COR-L47 (cell line): ENCODE measurements at places on chromosomes 6 and 20.

DNA sequence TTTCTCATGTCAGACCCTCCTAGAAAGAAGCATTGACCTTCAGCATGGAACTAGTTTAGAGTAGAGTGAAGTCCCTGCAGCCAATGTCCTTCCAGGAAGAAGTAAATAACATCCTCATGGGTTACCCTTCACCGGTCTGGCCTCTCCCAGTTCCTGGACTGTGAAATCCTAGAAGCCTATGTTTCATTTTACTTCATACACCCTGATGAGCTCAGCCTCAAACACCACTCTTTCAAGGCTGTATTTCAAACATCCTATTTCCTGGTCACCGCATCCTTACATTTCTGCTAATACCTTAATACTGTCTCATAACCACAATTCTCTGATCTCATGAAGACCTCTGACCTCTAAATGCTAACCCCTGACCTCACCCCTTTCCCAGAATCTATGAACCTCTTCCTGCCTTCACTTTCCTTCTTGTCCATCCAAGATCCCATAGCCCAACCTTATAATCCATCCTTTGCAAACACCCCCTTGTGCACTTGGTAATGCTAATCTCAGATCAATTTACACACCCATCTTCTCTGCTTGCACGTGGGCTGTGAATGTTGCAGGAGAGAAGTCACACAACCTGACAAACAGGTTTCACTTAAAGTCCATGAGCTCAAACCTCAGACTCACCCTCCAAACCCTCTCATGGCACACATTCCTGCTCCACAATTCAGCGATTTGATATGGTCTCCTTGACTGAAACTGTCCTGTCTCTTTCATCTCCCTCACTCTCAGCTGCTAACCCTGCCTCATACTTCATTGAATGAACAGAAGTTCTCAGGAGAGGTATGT is 30.2 kb downstream of the SLC2A10 start:
- DNase-seq: no peak

- DNase-seq: no peak
Observed at GRCh38 chr20:4412216-4412615, 309.5 kb upstream of the PRND start.

GRCh38 chr20:6590891-6591637 is 176.4 kb upstream of the BMP2 start:
- peak; percentile 34 for DNase-seq

GRCh38 chr6:101226677-101227135 is 166.8 kb upstream of the GRIK2 start:
- DNase-seq: no peak

DNA sequence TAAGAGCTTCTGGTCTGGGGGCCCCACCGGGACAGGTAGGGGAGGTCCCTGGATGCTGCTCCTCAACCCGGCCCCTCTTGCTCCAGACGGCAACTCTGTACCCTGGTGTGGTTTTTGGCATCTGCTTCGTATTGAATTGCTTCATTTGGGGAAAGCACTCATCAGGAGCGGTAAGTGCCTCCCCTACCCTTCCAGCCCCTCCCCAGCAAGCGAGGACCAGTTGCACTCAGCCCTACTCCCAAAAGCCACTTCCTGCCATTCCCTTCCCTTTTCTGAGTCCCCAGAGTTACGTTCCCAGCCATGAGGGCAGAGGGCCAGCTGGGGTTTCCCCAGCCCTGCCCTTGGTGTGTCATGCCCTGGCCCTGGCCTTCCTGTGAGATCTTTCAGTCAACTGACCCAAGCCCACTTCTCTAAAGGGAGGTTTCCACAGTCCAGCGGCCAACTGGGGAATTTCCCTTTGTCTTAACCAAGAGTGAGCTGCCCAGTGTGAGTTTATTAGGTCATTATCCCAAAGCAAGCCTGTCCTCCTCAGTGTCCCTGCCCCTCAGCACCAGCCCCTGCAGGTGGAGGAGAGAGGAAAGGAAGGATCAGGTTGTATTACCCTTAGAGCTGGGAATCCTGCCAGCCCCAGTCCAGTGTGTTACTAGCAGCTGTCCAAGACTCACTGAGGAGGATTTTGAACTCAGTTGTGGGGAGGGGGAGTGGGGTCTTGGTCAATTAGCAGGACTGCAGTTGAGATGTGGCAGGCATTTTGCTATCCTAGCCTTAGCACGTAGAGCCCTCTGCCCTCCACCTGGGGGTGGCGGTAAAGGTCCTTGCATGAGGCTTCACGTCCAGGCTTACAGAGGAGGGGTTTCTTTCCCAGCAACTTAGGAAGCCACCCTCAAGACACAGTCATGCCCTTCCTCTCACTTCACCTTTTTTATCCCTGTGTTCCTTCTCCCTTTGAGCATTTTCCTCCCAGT is 45.8 kb downstream of the TM9SF4 start:
- DNase-seq: peak; percentile 16

GRCh38 chr6:147361311-147361981 is 147.0 kb upstream of the SAMD5 start:
- no peak for DNase-seq

DNA sequence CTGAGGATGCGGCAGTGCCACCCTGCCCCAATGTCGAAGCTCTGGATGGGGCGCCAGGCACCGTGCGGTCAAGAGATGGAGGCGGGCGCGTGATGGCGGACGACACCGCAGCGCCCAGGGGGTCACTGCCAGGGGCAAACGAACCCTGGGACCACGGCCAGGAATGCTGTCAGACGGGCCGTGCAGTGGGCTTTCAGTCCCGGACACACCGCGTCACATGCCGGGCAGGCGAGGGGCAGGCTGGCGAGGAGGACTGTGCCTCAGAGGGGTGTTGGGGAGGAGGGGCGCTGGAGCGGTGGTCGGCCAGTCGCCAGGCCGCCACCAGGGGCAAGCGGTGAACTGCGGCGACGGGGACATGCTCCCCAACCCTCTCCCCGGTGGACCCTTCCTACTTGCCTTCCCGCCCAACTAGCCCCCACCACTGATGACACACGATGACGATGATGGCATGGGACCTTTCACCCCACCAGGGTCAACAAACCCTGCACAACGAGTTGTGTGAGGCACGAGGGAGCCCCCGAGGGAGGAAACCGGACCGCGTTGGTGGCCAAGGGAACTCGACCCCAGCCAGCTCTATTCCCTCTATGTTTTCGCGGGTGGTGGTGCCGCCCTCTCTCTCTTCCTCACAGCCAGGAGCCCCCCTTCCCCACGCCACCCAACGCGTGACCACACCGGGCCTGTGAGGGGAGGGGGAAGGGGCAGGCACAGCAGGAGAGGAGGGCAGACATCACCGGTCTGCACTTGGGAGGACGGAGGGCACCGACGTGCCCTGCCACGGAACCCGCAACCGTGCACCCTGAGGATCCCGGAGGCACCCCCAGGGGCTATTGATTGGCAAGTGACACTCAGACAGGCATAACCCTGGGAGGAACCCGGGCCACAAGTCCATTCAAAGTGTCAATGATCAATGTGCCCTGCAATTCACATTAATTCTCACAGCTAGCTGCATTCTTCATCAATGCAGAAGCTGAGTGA is 1960.9 kb upstream of the DEFB115 start:
- no peak for DNase-seq

DNA sequence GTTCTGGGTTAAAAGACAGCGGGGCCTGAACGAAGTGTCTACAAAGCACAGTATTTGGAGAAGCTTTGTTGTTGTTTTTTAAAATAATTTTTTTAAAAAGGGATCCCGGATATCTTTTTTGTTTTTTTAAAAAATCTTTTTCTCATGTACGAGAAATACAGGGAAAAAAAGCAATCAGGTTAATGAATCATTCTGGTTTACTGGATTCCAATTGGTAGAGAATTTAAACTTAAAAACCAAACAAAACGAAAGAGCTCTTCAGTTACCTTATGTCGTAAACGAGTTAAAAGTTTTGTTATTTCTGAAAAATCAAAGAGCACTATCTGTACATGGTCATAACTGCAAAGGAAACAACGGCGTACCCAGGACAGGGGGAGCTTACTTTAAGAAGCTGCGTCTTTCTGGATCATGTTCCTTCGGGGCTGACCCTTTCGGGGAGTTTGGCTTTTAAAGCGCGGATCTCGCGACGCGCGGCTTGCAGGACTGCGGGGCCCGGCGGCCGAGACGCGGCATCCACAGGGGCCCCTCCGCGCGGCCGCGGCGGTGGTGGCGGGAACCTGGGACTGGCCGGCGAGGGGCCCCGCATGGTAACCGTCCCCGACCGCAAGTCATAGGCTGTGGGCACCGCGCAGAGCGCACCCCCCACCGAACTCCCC is 927 bp downstream of the IL20RA start:
- peak; percentile 19 for DNase-seq

DNA sequence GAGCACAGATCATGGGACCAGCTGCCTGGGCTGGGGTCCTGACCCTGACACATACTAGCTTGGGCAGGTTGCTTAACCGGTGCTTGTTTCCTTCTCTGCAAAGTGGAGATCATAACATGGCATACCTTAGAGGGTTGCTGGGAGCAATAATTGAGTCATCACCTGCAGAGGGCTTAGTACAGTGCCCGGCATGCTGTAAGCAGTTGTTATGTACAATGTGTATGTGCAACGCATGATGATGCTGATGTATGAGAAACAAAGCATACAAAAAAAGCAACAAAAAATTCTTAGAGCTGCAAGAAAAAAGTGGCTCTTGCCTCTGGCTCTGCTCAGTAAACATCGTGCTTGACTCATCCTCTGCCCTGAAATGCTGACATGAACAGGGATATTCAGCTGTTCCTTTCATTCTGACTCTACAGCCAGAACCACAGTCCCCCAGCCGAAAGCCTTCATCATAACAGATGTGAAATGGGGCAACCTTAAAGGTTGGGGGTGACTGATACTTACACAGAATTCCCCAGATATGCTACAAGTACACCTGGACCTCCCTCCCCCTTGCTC is 91.7 kb downstream of the CLIC5 start:
- no peak for DNase-seq

- no peak for DNase-seq
Observed at GRCh38 chr6:16286151-16286522, 47.8 kb downstream of the GMPR start.

- no peak for DNase-seq
Observed at GRCh38 chr20:1241456-1241855, 15.6 kb downstream of the RAD21L1 start.

DNA sequence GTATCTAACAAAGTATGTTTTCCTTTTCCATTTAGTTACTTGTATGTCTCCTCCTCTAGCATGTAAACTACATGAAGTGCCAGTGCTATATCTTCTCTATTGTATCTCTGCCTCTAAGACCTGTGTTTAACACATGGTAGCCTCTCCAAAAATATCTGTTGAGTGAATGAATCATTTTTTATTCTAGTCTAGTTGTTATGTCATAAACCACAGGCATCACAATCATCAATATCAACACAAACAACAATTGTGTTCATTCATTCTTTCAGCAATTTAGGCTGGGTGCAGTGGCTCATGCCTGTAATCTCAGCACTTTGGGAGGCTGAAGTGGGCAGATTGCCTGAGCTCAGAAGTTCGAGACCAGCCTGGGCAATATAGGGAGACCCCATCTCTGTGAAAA is 111.6 kb upstream of the EYA4 start:
- DNase-seq: no peak

- no peak for DNase-seq
Observed at GRCh38 chr20:1775117-1775516, 117.5 kb upstream of the SIRPG start.
